Activated CD8-positive, alpha-beta T cell treated with anti-CD3 and anti-CD28 coated beads, Interleukin-2, amount 10 ng/mL, durations not matched to agents 7 days and 5 days (primary cell): ENCODE measurements at places on chromosomes 3 and 15.
A peak's percentile ranks its signal among the peaks of the same experiment; 100 is the strongest.

DNA sequence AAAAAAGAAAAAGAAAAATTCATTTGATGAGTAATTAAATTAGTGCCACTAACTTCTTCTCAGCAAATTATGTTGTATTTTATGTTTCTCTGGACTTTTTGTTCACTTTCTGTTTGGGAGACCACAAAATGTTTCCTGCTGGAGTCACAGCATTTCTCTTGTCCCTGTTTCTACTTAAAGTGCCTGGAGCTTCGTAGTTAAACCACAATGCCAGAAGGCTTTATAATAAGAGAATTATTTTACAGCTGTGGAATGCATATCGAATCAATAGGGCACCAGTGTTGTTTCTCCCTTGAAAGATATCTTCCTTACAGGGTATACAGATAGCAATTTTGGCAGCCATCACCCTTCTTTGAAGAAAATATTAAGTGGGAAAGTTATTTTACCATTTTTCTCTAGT is 3.2 kb downstream of the DTWD1 start:
- no peaks in the 10 kb centered on the region for H3K27me3 ChIP-seq
- DNase-seq = no peak
- H3K27ac ChIP-seq = peak overlapping the region; percentile 49

- peaks cover 22% of the 10 kb centered on the region for H3K27me3 ChIP-seq
- H3K4me3 ChIP-seq = no peak overlapping the region
- no peak overlapping the region for H3K27ac ChIP-seq
- no peaks in the 10 kb centered on the region for H3K4me1 ChIP-seq
- no peaks in the 10 kb centered on the region for H3K36me3 ChIP-seq
These were observed 62.9 kb upstream of the SPRED1 start for GRCh38 chr15:38189671-38190295.

DNA sequence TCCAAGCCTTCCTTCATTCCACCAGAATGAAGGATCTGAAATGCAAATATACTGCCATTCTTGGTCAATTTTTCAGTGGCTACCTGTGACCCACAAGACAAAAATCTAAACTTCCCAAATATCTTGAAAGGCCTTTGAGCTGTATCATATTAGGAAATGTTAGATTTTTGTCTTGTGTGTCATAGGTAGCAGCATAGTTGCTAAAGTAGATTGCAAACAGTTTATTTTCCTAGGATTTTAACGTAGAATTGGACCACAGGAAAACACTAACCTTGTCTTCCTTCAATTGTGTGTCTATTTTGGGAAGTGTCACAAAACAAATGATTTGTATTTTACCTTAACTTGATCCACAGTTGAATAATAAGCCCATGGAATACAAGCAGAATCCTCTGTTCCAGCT is 42.4 kb downstream of the CP start:
- no peak for DNase-seq
- H3K27me3 ChIP-seq = no peaks in the 10 kb centered on the region
- H3K36me3 ChIP-seq = peaks cover 15% of the 10 kb centered on the region
- peaks cover 8% of the 10 kb centered on the region for H3K4me1 ChIP-seq
- H3K4me3 ChIP-seq = no peak overlapping the region

DNA sequence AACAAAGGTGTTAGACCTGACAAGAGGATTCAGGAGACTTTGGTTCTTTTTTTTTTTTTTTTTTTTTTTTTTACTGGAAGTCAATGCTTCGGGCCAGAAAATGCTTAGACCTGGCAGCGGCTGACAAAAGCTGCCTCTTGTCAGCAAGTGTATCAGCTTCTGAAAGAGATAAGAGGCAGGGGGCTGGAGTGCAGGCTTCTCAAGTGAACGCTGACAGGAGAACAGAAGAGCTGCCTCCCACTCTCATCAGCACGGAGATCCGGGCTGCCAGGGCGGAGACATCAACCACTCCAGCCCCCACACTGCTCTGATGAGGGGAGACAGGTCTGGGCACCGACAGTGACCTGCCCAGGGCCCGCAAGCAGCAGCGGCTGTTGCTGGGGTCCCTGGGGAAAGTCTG is 9.4 kb upstream of the SCN5A start:
- no peak overlapping the region for H3K4me3 ChIP-seq
- no peaks in the 10 kb centered on the region for H3K36me3 ChIP-seq
- no peak for DNase-seq

DNA sequence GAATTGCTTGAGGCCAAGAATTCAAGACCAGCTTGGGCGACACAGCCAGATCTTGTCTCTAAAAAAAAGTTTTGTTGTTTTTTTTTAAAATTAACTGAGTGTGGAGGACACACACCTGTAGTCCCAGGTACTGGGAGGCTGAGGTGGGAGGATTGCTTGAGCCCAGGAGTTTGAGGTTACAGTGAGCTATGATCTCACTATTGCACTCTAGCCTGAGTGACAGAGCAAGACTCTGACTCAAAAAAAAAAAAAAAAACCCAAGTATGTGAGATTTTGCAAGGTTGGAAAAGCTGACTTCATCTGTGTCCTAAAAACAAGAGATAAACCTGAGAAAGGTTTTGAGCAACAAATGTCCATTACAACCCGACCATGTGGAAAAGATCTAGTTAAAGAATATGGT is 5.4 kb upstream of the TOPBP1 start:
- no peak overlapping the region for H3K27ac ChIP-seq
- H3K27me3 ChIP-seq = peaks cover 7% of the 10 kb centered on the region
- peaks cover 17% of the 10 kb centered on the region for H3K4me1 ChIP-seq
- no peak for DNase-seq

- no peaks in the 10 kb centered on the region for H3K4me1 ChIP-seq
- no peak overlapping the region for H3K4me3 ChIP-seq
- H3K36me3 ChIP-seq = no peaks in the 10 kb centered on the region
- no peaks in the 10 kb centered on the region for H3K27me3 ChIP-seq
These were observed 45.2 kb upstream of the LMCD1 start for GRCh38 chr3:8456412-8456811.

- H3K4me1 ChIP-seq = no peaks in the 10 kb centered on the region
- H3K27ac ChIP-seq = no peak overlapping the region
- no peaks in the 10 kb centered on the region for H3K27me3 ChIP-seq
- no peak for DNase-seq
- H3K36me3 ChIP-seq = peaks cover 5% of the 10 kb centered on the region
These were observed 329.1 kb upstream of the TPRG1 start for GRCh38 chr3:188842639-188843038.

DNA sequence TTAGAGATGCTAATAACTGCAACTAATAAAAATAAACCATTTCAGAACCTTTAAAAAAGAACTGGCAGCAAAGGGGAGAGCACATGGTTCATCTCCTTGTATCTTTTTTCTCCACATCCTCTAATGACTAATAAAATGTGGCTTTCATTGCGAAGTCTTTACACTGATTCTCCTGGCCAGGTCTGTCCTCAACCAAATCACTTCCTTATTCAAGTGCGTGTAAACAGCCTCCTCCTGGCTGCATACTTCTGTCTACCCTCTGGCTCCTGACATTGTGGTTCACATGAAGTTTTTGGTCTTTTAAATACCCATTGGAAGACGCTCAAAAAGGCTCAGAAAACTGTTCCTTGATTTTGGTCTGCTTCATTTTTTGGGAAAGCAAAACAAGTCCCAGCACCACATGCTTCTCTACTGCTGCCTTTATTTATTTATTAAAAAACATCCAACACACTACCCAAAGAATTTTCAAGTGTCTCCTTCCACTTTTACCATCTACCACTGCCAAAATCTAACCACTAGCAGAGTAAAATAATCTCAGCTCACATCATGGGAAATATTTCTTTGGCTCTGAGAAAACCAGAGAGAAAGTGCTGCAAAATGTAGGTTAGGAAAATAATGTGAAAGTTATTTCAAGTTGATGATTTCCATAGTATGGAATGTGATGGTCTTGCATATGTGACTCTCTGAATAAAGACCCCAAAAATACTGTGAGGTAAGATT is 85.1 kb downstream of the EFL1 start:
- no peak overlapping the region for H3K4me3 ChIP-seq
- H3K4me1 ChIP-seq = peaks cover 3% of the 10 kb centered on the region
- no peak for DNase-seq
- H3K36me3 ChIP-seq = no peaks in the 10 kb centered on the region
- H3K27me3 ChIP-seq = no peaks in the 10 kb centered on the region

DNA sequence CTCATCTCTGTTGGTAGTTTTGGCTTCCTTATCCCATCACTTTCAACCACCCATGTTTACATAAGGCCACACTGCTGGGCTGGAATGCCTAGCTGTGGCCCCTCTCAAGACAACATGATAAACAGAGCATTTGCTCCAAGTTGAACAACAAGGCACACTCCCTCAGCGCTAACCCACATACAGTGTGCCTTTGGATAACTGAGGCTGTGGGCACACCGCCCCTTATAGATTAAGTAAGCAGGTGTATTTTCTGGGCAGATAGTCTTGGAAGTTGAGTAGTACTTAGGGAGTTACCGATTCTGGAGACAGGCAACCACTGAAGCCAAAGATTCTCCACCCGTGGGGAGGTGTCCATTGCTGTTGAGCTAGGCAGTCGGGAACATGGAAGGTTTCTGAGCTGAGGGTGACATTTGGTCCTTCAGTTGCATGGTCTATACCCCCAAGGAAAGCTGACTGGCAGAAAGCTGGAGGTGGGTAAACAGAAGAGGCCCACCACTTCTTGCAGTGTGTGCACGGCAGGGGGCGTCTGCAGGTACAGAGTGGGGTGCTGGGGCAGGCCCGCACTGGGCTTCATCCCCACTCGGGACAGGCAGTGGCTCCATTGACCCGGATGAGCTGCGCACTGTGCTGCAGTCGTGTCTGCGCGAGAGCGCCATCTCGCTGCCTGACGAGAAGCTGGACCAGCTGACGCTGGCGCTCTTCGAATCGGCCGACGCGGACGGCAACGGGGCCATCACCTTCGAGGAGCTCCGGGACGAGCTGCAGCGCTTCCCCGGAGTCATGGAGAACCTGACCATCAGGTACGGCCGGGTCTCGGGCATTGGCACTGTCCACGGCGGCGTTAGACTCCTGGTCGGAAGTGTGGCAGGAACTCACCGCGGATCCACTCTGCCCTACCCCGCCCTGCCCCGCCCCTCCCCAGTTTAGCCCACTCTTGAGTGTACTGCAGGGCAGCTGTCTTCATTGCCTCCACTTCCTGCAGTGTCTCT is 16.8 kb downstream of the NOX5 start:
- H3K4me3 ChIP-seq = no peak overlapping the region
- H3K4me1 ChIP-seq = peaks cover 4% of the 10 kb centered on the region
- DNase-seq = peak; percentile 39
- peaks cover 13% of the 10 kb centered on the region for H3K27me3 ChIP-seq
- no peaks in the 10 kb centered on the region for H3K36me3 ChIP-seq

- no peaks in the 10 kb centered on the region for H3K36me3 ChIP-seq
- H3K4me3 ChIP-seq = no peak overlapping the region
- H3K27me3 ChIP-seq = no peaks in the 10 kb centered on the region
- no peaks in the 10 kb centered on the region for H3K4me1 ChIP-seq
- no peak for DNase-seq
- H3K27ac ChIP-seq = no peak overlapping the region
These were observed 235.2 kb upstream of the VEPH1 start for GRCh38 chr3:157738441-157738840.

DNA sequence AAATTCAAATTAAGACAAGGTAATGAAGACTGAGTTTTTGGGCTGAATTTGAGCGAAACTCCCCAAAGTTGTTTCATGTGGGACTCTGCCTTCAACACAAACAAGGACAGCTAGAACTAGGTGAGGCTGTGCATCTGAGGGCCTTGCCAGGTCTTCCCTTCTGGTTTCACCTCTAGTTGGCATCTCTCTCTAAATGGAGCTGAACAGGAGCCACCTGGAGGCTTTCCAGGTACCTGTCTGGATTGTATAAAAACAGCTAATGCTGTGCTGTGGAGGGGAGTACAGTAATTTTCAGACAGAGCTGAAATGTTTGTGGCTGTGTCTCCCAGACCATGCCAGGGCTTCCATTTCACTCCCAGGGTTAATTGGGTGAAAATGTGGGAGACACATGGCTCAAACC is 27.1 kb downstream of the TRIM71 start:
- H3K4me1 ChIP-seq = peaks cover 18% of the 10 kb centered on the region
- H3K27me3 ChIP-seq = peaks cover 4% of the 10 kb centered on the region
- no peaks in the 10 kb centered on the region for H3K36me3 ChIP-seq
- no peak for DNase-seq

- H3K36me3 ChIP-seq = no peaks in the 10 kb centered on the region
- no peak overlapping the region for H3K4me3 ChIP-seq
- DNase-seq = peak; percentile 32
- no peaks in the 10 kb centered on the region for H3K27me3 ChIP-seq
These were observed 35.2 kb downstream of the NCEH1 start for GRCh38 chr3:172675441-172676193.

DNA sequence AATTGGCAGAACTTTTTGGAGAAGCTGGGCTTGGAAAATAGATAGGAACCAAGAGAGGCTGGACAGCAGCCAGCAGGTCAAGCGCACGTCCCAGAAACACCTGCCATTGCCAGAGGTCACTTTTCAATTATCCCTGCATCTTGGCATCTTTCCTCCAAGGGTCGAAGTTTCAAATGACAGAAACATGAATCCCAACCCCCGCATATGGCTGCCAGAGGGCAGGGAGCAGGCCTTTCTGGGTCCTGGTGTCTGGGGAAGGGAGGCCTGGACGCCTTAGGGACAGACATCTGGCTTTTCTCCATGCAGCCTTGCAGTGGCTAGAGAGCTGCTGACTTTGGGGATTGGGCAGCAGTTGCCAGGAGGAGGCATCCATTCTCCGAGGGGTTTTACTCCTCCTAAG is 164.5 kb upstream of the TPM1 start:
- no peak overlapping the region for H3K4me3 ChIP-seq
- peaks cover 9% of the 10 kb centered on the region for H3K4me1 ChIP-seq
- peaks cover 23% of the 10 kb centered on the region for H3K27me3 ChIP-seq
- H3K27ac ChIP-seq = no peak overlapping the region
- DNase-seq = no peak

- DNase-seq = no peak
- H3K4me3 ChIP-seq = no peak overlapping the region
- no peaks in the 10 kb centered on the region for H3K4me1 ChIP-seq
- H3K27me3 ChIP-seq = peaks cover 38% of the 10 kb centered on the region
- H3K36me3 ChIP-seq = no peaks in the 10 kb centered on the region
- no peak overlapping the region for H3K27ac ChIP-seq
These were observed 15.0 kb downstream of the IL17RD start for GRCh38 chr3:57150113-57150581.

GRCh38 chr3:40191850-40192448 is 117.6 kb upstream of the EIF1B start:
- no peak overlapping the region for H3K4me3 ChIP-seq
- no peaks in the 10 kb centered on the region for H3K4me1 ChIP-seq
- DNase-seq = peak; percentile 67

DNA sequence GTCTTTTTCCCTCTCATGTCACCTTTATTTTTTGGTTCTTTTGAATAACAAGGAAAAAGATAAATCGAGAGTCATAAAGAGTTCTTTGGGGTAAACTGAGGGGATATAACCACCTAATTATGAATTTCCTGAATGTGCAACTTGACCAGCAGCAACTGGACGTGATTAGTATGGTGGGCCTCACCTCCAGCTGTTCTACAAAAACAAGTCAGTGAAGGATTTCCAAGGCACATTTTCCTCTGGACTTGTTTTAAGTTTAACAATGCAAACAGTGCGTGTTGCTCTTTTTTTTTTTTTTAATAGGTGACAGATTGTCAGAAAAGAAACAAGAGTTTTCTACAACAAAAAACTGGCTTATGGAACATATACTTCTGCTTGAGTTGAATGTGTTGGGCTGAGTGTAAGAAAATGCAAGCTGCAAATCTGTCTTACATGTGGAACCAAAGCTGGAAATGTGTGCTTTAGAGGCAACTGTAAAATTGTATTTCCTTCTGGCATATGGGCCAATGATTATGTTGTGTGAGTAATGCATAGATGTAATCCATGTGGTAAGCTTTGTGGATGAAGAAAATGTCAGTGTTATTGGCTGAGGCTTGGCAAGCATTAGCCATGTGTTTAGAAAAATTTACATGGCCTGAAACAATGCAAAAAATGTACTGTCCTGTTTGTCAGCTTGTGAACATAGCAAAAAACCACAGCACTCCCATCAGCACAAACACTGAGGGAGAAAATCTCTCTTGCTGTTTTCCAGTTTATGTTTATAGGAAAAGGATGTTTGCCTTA is 44.5 kb upstream of the FNDC3B start:
- no peak overlapping the region for H3K27ac ChIP-seq
- no peaks in the 10 kb centered on the region for H3K27me3 ChIP-seq
- no peaks in the 10 kb centered on the region for H3K36me3 ChIP-seq
- no peak overlapping the region for H3K4me3 ChIP-seq
